ENCODE measurements at places on chromosomes 6 and 20.

DNA sequence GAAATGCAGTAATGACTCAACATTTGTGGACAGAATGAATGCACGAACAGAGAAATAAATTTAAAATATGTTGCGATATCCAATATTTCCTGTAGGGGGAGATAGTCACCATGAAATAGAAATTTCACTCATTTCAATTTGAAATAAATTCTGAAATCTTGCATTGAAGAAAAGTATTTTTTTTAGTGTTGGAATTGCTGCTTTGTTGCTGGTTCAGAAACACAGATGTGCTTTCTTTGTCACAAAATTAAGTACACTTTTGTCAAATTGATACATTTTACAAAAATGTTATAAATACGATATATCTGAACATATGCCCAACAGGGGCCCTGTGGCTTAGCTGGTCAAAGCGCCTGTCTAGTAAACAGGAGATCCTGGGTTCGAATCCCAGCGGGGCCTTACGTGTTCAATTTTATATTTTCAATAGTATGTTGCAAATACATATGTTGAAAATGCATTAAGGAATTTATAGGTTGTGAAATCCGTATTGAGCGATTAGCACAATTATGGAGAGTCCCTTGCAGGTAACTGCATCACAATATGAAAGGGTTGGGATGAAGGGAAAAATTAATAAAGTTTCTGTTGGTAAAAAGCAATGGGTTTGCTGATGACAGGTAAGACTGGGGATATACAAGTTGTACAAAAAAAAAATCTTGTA is 85.4 kb upstream of the PRSS16 start:
- peak; percentile 65 for ATAC-seq

DNA sequence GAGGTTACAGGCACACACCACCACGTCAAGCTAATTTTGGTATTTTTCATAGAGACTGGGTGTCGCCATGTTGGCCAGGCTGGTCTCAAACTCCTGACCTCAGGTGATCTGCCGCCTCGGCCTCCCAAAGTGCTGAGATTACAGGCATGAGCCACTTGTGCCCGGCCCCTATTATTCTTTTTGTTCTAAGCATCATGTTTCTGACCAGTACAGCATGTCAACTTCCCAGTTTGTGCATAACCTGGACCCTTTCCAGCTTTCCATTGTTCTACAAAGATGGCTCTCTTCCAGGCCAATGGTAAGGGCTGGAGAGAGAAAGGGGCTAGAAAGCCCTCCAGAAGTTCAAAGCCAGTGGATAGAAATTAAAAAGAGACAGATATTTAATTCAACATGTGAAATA is 91.3 kb upstream of the TNFAIP3 start:
- ATAC-seq = no peak

GRCh38 chr20:33005132-33005566 is 916 bp upstream of the SUN5 start:
- no peak for ATAC-seq

DNA sequence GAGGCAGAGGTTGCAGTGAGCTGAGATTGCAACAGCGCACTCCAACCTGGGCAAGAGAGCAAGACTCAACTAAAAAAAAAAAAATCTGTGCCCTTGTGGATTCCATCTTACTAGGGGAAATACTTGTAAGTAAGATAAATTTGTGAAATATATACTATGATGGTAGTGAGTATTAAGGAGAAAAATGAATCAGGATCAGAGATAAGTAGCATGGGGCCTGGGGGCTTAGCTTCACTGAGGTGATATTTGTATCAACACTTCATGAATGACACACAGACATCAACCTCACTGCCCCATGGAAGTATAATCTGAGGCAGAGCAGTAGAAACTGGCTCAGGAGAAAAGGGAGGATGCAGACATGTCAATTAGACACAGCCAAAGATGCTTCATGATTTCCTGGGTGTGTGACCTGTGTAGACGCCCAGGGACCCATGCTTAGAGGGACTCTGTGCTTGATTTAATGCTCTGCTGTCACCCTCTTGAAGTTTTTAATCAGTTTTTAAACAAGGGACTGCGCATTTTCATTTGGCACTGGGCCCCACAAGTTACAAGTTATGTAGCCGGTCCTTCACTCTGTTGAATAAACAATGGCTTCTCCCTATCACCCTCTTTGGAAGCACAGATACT is 41.9 kb downstream of the PCNA start:
- no peak for ATAC-seq

DNA sequence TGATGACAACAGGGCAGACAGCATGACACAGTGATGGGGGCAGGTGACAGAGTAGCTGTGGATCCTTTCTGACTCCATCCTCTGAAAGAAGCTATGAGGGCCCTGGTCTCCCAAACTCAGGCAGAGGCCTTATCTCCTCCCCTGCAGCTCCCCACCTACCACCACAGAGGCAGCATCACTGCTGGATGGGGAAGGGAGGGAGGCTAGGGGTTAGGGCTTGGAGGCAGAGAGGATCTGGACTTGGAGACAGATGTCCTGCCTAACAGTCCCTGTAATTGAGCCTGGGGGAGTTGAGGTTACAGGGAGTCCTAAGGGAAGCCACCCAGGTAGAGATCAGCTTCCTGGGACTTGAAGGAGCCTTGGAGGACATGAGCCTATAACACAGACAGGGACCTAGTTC is 37.9 kb downstream of the FAM110A start:
- ATAC-seq = no peak

DNA sequence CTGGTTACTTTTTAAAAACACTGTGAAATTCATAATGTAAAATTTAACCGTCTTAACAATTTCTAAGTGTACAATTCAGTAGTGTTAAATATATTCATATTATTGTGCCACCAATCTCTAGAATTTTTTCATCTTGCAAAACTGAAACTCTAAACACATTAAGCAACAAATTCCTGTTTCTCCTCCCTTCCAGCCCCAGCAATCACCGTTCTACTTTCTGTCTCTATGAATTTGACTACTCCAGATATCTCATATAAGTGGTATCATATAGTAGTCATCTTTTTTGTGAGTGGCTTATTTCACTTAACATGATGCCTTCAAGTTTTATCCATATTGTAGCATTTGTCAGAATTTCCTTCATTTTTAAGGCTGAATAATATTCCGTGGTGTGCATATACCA is 44.7 kb downstream of the RSPH3 start:
- ATAC-seq = no peak

DNA sequence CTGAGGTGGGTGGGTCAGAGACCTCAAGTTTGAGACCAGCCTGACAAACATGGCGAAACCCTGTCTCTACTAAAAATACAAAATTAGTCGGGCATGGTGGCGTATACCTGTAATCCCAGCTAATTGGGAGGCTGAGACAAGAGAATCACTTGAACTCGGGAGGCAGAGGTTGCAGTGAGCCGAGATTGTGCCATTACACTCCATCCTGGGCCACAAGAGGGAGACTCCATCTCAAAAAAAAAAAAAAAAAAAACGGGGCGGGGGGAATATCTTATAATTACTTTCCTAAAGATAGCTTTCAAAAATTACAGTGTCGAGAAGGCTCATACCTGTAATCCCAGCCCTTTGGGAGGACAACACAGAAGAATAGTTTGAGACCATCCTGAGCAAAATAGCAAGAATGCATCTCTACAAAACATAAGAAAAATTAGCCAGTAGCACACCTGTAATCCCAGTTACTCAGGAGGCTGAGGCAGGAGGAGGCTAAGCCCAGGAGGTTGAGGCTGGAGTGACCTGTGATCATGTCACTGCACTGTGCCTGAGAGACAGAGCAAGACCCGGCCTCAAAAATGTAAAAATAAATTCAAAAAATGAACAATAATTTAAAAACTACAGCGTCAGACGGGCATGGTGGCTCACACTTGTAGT is 25.8 kb downstream of the CBFA2T2 start:
- ATAC-seq = no peak

DNA sequence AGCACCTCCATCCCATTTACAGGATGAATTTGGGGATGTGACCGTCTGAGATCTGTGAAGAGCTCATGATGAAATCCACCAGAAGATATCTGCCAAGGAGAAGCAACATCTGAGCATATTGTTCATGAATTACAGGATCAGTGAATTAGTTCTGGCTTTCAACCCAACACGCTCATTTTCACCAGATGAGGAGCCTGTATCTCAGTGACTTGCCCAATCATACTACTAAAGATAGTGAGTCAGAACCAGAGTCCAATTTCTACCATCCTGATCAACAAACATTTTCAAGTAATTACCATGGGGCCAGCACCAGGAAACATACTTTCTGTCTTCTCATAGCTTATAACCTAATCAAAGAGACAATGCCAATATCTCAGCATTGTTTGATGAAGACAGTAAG is 116.6 kb downstream of the ZDHHC14 start:
- no peak for ATAC-seq

GRCh38 chr6:157126183-157127098 is 196.9 kb downstream of the TMEM242 start:
- no peak for ATAC-seq

DNA sequence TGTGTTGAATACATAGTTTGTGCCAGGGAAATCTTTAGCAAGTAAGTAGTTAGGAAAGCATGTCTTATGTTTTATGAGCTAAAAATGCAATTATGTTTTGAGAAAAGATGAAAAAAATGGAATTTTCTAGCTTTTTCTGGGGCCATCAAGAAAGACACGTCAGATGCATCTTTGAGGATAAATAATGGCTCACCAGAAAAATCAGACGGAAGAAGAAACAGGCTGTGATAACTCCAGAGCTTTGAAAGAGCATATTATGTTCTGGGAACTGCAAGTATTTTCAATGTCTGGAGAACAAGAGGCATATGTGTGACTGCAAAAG is 173.7 kb downstream of the CLVS2 start:
- ATAC-seq = no peak

GRCh38 chr20:51271931-51272330 is 249.0 kb upstream of the KCNG1 start:
- ATAC-seq = no peak

DNA sequence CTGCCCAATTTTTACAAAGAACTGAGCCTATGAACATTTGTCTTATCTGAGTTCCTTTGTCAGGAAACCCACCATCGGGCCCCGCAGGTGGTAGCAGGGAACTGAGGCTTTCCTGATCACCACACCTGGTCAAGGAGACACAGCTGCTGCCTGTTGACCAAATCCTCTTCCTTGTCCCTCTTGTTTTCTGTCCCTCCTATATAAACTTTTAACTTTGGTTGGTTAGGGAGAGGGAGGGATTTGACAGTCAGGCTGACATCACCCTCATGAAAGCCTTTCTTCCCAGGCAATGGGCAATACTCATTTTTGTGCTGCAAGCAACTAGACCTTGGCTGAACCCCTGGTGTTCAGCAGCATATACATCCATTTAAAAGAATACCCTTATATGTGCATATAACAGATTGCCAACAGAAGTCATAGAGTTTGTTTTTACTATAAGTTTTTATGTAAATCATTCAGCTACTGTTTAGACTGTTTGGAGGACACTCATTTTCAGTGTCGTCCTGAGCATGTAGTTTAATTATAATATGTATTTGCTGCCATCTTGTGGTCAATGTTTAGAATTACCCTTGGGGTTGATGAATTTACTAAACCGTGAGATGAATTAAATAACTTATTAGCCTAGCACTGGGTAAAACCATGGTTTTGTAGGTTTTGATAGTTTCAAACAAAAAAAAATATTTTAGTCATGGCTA is 17.0 kb downstream of the CRISP1 start:
- peak; percentile 88 for ATAC-seq

DNA sequence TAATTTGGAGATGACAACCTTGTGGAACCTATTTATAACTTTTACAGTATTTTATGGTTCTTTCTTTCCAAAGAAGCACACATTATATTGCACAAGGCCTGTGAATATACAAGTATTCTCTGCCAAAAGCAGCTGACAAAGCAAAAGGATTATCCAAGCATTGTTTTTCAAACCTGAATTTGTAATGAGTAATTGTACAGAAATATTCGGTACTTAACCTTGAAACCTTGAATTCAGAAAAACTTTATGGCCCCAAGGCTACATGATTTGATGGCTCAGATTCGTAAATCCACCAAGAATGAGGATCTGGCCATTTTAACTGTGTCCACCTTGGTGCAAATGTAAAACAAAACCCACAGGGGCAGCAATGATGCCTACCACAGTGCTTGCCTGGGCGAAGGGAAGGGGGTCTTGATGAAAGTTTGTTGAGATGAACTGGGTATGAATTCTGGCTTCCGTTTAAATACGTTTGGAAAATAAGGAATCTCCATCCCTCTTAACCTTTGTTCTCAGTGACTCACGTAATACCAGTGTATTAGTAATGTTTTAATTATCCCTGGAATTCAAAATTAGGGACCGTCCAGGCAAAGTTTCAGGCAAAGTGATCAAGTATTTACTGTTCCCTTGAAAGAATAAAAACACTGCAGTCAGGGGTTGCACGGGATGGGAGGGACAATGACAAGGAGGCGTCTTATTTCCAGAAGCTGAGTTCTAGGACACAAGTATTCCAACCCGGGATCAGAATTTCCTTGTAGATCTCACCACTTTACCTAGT is 2.7 kb upstream of the RBM24 start:
- no peak for ATAC-seq

GRCh38 chr20:4109307-4109940 is 94.1 kb upstream of the RNF24 start:
- ATAC-seq = no peak

- no peak for ATAC-seq
Measured at GRCh38 chr20:57159945-57160610, 106.4 kb downstream of the BMP7 start.

DNA sequence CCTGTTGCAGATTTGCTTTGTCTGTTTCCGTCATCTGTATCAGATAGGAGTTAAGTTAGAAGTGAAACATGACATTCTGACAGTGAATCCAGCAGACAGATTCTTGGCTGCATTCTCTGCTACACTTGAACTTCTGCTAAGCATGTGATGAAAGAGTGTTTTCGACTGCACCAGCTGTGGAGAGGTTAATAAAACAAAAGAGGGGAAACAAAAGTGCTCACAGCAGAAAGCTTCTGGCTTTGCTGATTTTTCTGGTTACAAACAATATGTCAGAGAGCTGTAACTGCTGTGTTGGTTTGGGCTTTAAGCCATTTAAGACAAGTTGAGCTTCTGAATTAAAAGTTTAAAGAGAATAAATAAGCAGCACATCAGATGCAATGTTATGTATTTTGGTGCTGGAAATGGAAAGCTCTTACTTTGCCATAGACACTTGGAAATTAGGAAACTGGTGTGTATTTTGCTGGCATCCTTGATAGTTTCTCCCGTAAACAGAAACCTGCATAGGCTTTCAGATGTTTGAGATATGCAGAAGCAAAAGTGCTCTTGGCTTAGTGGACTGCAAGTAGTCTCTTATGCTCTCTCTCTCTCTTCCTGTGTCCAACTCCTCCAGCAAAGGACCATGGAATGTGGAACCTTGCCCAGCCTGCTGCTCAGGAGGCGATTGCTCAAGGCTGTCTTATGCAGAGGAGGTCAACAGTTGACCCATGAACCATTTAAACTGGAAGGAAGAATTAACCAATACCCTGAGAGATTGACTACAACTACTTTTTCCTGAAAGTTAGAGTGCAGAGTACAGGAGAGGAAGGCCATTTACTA is 104.9 kb downstream of the RPS12 start:
- ATAC-seq = no peak

GRCh38 chr6:33667072-33667471 is 44.4 kb downstream of the UQCC2 start:
- no peak for ATAC-seq

DNA sequence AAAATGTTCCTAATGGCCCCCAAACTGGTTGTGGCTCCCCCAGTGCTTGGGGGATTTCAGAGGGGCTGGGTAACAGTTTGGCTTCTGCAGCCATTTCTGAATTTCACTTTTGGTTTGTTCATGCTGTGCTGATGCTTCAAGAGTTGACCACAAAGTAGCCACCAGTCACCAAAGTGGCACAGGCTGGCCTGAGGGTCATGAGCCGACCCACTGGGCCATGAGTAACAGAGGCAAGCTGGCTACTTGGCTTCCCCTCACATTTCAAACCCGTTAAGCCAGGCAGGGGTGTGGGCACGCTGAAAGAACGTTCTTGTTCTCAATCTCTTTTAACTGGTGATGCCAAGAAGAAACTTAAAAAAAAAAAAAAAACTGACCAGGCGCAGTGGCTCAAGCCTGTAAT is 15.1 kb upstream of the NXT1 start:
- no peak for ATAC-seq
